ENCODE measurements at places on chromosomes 2 and 18.
A peak's percentile ranks its signal among the peaks of the same experiment; 100 is the strongest.

- DNase-seq: no peak
These were observed 73.8 kb upstream of the PROKR1 start for GRCh38 chr2:68569604-68570003.

GRCh38 chr18:2878656-2879330, 32.0 kb downstream of the EMILIN2 start:
- DNase-seq: no peak

GRCh38 chr2:40155728-40156127, 296.2 kb downstream of the SLC8A1 start:
- no peak for DNase-seq

- no peak for DNase-seq
These were observed 227.5 kb upstream of the SOX11 start for GRCh38 chr2:5464657-5465056.

DNA sequence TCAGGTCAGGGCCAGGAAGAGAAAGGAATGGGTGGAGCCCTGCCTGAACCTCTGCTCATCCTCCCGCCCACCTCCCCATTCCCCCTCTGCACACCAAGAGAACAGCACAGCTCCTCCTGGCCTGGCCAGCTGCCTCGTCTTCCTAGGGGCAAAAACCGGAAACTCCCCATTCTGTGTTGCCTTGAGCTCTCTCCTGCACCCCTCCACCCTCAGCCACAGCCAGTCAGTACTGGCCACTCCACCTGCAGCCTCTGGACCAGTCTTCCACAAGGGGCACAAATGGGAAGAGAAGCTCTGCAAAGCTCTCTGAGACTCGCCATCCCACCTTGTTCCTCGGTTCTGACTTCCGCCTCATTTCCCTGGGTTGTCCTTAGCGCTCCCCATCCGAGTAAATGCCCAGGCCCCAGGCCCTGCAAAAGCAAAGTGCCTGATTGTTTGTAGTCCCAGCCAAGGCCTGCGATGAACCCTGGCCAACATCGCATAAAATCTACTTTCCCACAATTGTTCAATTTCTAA, 39.3 kb upstream of the SLC35G4 start:
- no peak for DNase-seq

GRCh38 chr2:67806816-67807215, 256.0 kb downstream of the C1D start:
- no peak for DNase-seq

DNA sequence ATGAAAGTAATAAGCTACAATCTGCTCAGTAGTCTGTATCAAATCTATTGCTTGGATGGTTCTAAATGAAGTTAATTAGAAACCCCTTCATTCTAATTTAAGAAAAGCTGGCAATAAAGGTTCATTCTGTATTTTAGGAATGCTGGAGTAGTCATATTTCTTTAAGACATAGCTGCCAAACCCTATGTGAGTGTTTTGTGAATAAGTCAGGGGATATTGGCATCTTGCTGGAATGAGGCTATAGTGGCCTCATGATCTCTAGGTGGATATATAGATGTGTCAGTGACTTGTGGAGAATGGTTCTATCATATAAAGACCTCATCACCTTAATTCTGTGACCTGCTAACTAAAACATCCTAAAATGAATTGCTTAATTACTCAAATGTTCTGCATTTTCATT, 196.3 kb downstream of the PDE1A start:
- DNase-seq: no peak

DNA sequence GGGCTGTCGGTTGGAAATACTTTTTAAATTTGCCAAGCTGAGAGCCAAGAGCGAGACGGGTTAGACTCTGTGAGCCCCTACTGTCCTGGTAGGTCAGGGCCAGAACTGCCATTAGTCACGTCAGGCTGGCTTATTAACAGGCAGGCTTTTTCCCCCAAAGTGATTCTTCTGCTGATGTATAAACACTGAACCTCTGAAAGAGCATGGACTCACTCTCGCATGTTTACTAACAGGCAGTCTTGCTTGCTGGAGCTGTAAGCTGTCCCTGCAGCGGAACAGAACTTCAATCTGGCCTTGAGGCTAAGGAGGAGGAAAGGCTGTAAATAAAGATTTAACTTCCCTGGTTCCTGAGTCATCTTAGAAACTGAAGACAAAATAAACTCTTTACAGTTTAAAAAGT, 288.4 kb downstream of the PIEZO2 start:
- no peak for DNase-seq

GRCh38 chr2:215556979-215557378, 121.1 kb upstream of the FN1 start:
- no peak for DNase-seq

DNA sequence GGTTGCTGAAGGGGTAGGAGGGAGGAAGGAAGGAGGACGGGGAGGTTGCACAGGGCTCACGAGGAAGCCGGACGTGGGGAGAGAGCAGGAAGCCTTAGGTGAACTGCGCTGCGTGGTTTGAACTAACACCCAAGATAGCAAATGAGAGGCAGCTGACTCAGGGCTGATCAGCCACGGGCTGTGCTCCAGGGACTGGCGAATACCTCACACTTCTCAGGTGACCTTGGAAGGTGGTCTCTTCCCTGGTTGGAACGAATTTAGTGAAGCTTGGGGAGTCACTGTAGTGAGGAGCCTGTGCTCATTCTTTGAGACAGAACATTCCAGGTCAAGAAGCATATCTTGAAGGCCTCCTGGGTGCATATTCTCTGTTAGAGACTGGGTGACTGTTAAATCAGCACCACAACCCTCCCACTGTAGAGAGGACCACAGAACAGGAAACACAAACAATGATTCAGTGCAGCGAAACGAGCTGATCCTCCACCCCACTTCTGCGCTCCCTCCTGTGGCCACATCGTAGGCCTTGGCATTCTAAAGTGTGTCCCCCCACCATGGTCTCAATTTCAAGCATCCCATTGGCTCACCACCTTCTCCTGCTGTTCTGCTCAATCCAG, 33.8 kb downstream of the TOGARAM2 start:
- peak; percentile 90 for DNase-seq

Data from CD4-positive, alpha-beta T cell (primary cell).